ENCODE measurements at places on chromosomes 5 and 9. TPM values are rescaled to one million over a fixed set of nuclear protein-coding genes. Genes with fewer than 3 reads are reported as not detected.

DNA sequence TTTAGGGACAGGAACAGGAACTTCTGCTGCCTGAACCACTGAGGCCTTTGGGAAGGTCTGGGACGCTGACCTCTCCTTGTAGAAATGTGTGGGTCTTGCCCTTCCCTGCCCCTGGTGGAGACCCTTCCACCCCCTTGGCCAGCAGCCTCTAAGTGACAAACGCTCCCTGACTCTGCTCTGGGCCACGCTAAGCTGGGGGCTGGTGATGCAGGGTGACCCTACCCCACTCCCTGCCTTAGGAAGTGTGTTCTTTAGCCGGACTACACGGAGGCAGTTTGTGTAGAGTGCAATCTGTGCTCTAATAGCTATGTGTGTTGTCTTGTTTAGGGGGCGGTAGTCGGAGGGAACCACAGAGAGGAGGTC is 123.0 kb downstream of the COL23A1 start:
- H3K4me1 ChIP-seq: peaks cover 3% of the 10 kb centered on the region
- no peak for DNase-seq

DNA sequence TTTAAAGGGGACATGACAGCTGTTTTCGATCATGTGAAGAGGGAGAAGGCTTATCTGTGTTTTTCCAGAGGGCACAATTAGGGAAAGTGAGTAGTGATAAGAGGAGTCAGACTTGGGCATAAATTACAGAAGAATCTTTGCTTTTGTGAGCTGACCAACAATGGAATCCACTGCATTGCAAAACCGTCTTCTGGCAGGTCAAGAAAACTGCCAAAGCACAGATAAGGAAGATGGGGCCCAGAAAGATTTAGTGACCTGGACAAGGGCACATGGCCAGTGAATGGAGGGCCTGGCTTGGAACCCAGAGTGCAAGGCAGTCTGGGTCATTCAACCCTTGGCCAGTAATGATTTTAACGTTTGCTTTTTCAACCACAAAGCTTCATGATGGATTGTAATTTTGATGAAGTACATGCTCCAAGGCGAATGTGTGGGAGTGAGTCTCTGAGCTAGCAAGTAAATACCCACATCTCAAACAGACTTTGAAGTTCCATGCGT is 153.2 kb upstream of the MAST4 start:
- H3K36me3 ChIP-seq: no peaks in the 10 kb centered on the region
- DNase-seq: no peak
- no peak overlapping the region for H3K4me3 ChIP-seq

IL9 gene
- total RNA-seq: not detected

GADD45G gene
- 24.3 TPM for total RNA-seq

NPM1 gene
- 739 TPM for total RNA-seq

GRCh38 chr5:177154003-177154643 is 20.6 kb downstream of the NSD1 start:
- H3K27me3 ChIP-seq: no peaks in the 10 kb centered on the region
- no peak overlapping the region for H3K4me3 ChIP-seq
- H3K27ac ChIP-seq: no peak overlapping the region
- no peaks in the 10 kb centered on the region for H3K4me1 ChIP-seq

NDST1 gene
- 92.3 TPM for total RNA-seq

- H3K4me3 ChIP-seq: no peak overlapping the region
- no peak for DNase-seq
- H3K4me1 ChIP-seq: no peaks in the 10 kb centered on the region
- H3K27me3 ChIP-seq: no peaks in the 10 kb centered on the region
Observed at GRCh38 chr5:78726571-78726970, 78.0 kb upstream of the LHFPL2 start.

- H3K36me3 ChIP-seq: no peaks in the 10 kb centered on the region
- no peaks in the 10 kb centered on the region for H3K4me1 ChIP-seq
- DNase-seq: no peak
- H3K27me3 ChIP-seq: no peaks in the 10 kb centered on the region
- no peak overlapping the region for H3K27ac ChIP-seq
Observed at GRCh38 chr5:156401804-156402203, 74.8 kb downstream of the SGCD start.

- H3K4me1 ChIP-seq: no peaks in the 10 kb centered on the region
- H3K36me3 ChIP-seq: no peaks in the 10 kb centered on the region
- no peak for DNase-seq
- H3K27ac ChIP-seq: no peak overlapping the region
- no peak overlapping the region for H3K4me3 ChIP-seq
Observed at GRCh38 chr5:35593338-35593737, 24.3 kb upstream of the SPEF2 start.

FOXD4L3 gene
- total RNA-seq: not detected

C5orf52 gene
- total RNA-seq: not detected

DNA sequence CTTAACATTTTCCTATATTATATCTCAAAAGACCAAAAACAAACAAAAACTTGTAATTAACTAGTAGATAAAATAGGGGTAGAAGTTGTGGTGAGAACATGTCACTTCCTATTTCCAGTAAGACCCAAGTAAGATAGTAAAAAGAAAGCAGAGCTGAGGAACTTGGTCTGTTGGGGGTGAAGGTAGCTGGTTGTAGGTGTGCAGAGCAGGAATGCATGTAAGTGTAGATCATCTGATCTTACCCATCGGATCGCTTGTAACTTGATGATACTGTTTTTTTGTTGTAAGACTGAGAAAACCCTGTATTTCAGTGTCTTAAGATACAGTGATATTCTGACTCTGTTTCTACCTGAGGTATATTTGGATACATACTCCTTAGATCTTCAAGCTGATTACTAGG is 5.7 kb downstream of the SRP19 start:
- no peaks in the 10 kb centered on the region for H3K36me3 ChIP-seq
- H3K27ac ChIP-seq: no peak overlapping the region
- no peaks in the 10 kb centered on the region for H3K27me3 ChIP-seq
- H3K4me1 ChIP-seq: no peaks in the 10 kb centered on the region

- no peaks in the 10 kb centered on the region for H3K4me1 ChIP-seq
- no peaks in the 10 kb centered on the region for H3K36me3 ChIP-seq
- no peak overlapping the region for H3K27ac ChIP-seq
- H3K27me3 ChIP-seq: no peaks in the 10 kb centered on the region
- DNase-seq: no peak
Observed at GRCh38 chr5:92695123-92696003, 885.7 kb downstream of the NR2F1-AS1 start.

GRCh38 chr5:131615957-131616356 is 19.1 kb downstream of the RAPGEF6 start:
- DNase-seq: no peak
- H3K27ac ChIP-seq: no peak overlapping the region
- no peaks in the 10 kb centered on the region for H3K36me3 ChIP-seq
- no peaks in the 10 kb centered on the region for H3K4me1 ChIP-seq
- H3K4me3 ChIP-seq: no peak overlapping the region

DNA sequence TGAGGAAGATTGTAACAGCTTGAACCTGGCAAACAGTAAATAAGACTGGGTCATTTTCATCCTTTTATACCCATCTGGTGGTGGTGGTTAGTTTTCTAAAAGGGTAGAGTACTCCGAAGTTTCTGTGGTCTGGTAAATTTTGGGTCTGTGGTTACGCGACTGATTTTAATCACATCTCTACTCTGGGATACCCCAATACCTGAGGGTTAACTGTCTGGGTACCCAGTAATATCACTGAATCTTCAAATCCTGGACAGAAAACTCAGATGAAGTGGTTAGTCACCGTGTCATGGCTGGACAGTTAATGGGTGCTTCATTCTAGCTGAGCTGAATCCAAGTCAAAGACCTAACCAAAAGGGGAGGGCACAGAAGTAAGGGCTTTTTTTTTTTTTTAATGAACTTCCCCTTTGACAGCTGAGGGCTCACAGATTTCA is 474.2 kb downstream of the GADD45G start:
- no peak for DNase-seq
- H3K27me3 ChIP-seq: no peaks in the 10 kb centered on the region
- no peak overlapping the region for H3K4me3 ChIP-seq
- no peaks in the 10 kb centered on the region for H3K36me3 ChIP-seq
- H3K4me1 ChIP-seq: no peaks in the 10 kb centered on the region
- no peak overlapping the region for H3K27ac ChIP-seq

DNA sequence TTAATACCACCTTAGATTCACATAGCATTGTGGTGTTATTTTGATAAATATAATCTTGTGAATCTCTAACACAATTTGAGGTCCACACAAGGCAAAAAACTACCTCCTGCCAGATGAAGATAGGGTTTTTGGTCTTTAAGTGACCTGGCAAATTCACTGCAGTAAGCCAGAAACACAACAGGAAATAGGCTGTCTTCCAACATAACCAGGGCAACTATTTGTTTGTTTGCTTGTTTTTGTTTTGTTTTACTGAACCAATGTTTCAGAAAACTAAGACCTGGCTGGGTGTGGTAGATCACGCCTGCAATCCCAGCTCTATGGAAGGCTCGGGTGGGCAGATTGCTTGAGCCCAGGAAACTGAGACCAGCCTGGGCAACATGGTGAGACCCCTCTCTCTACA is 95.5 kb downstream of the USP20 start:
- H3K4me3 ChIP-seq: no peak overlapping the region
- H3K27me3 ChIP-seq: no peaks in the 10 kb centered on the region
- H3K4me1 ChIP-seq: no peaks in the 10 kb centered on the region
- no peaks in the 10 kb centered on the region for H3K36me3 ChIP-seq
- no peak overlapping the region for H3K27ac ChIP-seq
- no peak for DNase-seq

GRCh38 chr9:137462396-137462985 is 3.4 kb upstream of the NSMF start:
- no peaks in the 10 kb centered on the region for H3K27me3 ChIP-seq
- H3K4me1 ChIP-seq: no peaks in the 10 kb centered on the region
- no peaks in the 10 kb centered on the region for H3K36me3 ChIP-seq
- H3K4me3 ChIP-seq: no peak overlapping the region

SLC23A1 gene
- total RNA-seq: not detected

GRCh38 chr9:18473652-18474279 is at the start of gene ADAMTSL1:
Gene ADAMTSL1 (plus strand): TSS chr9:18474153. CDS start chr9:18474233, 80 bp downstream.
- no peaks in the 10 kb centered on the region for H3K36me3 ChIP-seq
- peak within 1 kb of the TSS; percentile 62 for H3K4me3 ChIP-seq
- no peaks in the 10 kb centered on the region for H3K27me3 ChIP-seq
- no peaks in the 10 kb centered on the region for H3K4me1 ChIP-seq
- no peak within 1 kb of the TSS for H3K27ac ChIP-seq
- no peak for DNase-seq

DNA sequence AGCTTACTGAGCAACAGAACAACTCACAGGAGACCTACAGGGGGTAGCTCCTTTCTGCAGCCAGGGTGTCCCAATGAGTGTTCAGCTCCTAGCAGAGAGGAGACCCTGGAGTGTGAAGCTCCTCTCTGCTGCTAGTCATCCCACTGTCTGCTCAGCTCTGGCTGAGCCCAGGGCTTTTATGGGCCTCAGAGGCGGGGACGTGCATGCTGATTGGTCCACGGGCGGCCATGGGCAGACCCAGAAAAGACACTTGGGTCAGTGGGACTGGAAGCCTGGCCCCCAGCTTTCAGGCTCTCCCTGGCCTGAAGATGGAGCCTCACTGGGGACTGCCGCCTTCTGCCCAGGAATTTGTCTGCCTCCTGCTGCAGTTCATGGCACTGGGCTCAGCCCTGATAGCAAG is 40.6 kb downstream of the TSPAN17 start:
- peaks cover 18% of the 10 kb centered on the region for H3K27me3 ChIP-seq
- H3K36me3 ChIP-seq: no peaks in the 10 kb centered on the region
- no peak for DNase-seq
- no peak overlapping the region for H3K27ac ChIP-seq
- H3K4me3 ChIP-seq: no peak overlapping the region

- no peaks in the 10 kb centered on the region for H3K36me3 ChIP-seq
- no peaks in the 10 kb centered on the region for H3K27me3 ChIP-seq
- no peak overlapping the region for H3K4me3 ChIP-seq
- no peak for DNase-seq
- no peak overlapping the region for H3K27ac ChIP-seq
Observed at GRCh38 chr5:80437326-80437725, 29.5 kb downstream of the ZFYVE16 start.

PLCXD3 gene
- 3.8 TPM for total RNA-seq

DNA sequence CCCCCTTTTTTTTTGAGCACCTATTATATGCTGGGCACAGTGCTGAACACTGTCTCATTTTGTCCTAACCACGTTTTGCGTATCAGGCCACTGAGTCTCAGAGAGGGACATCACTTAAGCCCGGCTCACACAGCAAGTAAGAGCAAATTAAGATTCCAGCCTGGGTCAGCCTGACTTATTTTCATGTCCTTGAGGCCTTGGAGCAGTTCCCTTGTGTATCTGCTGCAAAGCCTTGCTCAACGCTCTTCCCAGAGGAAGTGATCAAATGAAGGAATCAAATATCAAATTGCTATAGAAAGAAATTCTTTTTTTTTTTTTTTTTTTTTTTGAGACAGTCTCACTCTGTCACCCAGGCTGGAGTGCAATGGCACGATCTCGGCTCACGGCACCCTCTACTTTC is 30.7 kb downstream of the ERGIC1 start:
- H3K4me1 ChIP-seq: peaks cover 15% of the 10 kb centered on the region
- H3K27ac ChIP-seq: no peak overlapping the region
- no peak overlapping the region for H3K4me3 ChIP-seq
- H3K27me3 ChIP-seq: no peaks in the 10 kb centered on the region
- no peak for DNase-seq
- H3K36me3 ChIP-seq: no peaks in the 10 kb centered on the region

CDH10 gene
- total RNA-seq: not detected

LIX1 gene
- total RNA-seq: not detected

NEUROG1 gene
- not detected for total RNA-seq

DNA sequence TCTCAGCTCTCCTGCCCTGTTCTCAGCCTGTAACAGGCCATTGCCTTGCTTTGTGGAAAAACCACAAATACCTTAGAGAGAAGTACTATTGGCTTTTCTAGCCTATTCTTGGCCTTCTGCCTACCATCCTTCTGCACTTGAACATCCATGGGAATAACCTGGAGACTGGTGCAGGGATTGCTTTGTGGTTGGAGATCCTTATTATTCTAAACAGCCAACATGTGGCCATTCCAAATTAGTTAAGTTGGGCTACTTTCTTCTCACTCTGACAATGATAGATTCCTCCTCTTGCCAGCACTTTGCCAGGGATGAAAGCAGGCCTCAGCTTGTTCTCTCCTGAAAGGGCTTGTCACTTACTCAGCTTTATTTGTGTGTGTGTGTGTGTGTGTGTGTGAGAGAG is 240.4 kb downstream of the GLIS3 start:
- H3K4me1 ChIP-seq: no peaks in the 10 kb centered on the region
- no peak for DNase-seq
- H3K36me3 ChIP-seq: no peaks in the 10 kb centered on the region
- no peak overlapping the region for H3K27ac ChIP-seq

DNA sequence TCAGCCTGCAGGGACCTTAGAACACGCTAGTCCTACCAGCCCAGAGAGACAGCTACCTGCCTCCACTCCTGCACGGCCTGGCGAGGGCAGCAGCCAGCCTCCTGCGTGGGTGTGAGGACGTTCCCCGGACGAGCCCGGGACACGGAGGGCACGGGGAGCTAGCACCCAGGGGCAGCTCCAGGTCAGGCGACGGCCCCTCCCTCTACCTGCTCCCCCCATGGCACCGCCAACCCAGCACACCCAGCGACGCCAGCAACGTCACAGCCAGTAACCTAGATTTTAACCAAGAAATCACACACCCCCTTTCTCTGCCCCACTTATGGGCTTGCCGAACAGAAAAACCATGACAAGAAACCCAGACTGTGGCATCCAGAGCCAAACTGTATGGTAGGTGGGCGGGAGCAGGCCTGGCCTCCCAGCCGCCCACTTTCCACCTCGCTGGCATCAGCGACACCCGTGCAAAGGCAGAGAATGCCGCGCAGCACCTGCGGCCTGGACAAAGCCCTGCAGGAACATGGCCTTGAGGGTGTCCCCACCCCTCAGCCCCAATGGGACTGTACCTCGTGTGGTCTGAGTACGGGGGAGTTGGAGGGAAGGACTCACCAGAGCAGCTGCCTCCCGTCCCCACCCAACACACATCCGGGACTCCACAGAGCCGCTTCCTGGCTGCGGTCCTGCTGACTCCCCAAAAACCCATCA is 47.9 kb downstream of the NACC2 start:
- no peaks in the 10 kb centered on the region for H3K36me3 ChIP-seq
- H3K4me3 ChIP-seq: no peak overlapping the region
- H3K4me1 ChIP-seq: peaks cover 6% of the 10 kb centered on the region
- no peak overlapping the region for H3K27ac ChIP-seq
- H3K27me3 ChIP-seq: no peaks in the 10 kb centered on the region
- no peak for DNase-seq

Measured in breast epithelium (tissue), 4 donors.